Small intestine (tissue), 16 donors: ENCODE measurements at places on chromosomes 7 and 10. TPM values are rescaled to one million over a fixed set of nuclear protein-coding genes. Genes with fewer than 3 reads are reported as not detected.

DNA sequence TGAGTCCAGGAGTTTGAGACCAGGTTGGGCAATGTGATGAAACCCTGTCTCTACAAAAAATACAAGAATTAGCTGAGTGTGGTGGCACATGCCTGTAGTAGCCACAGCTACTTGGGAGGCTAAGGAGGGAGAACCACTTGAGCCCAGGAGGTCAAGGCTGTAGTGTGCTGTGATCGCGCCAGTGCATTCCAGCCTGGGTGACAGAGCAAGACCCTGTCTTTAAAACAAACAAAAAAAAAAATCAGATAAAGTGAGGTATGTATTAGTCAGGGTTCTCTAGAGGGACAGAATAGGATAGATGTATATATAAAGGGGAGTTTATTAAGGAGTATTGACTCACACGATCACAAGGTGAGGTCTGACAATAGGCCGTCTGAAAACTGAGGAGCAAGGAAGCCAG lies 101.5 kb upstream of the GPR26 start:
- no peak overlapping the region for H3K4me3 ChIP-seq
- H3K27me3 ChIP-seq, result no peaks in the 10 kb centered on the region
- no peaks in the 10 kb centered on the region for H3K36me3 ChIP-seq
- H3K27ac ChIP-seq, result no peak overlapping the region
- no peaks in the 10 kb centered on the region for H3K4me1 ChIP-seq
- no peak for DNase-seq

GRCh38 chr10:102982296-102982695 lies 64.2 kb downstream of the CNNM2 start:
- no peak overlapping the region for H3K27ac ChIP-seq
- DNase-seq, result no peak
- H3K4me3 ChIP-seq, result no peak overlapping the region
- H3K4me1 ChIP-seq, result peaks cover 4% of the 10 kb centered on the region

DNA sequence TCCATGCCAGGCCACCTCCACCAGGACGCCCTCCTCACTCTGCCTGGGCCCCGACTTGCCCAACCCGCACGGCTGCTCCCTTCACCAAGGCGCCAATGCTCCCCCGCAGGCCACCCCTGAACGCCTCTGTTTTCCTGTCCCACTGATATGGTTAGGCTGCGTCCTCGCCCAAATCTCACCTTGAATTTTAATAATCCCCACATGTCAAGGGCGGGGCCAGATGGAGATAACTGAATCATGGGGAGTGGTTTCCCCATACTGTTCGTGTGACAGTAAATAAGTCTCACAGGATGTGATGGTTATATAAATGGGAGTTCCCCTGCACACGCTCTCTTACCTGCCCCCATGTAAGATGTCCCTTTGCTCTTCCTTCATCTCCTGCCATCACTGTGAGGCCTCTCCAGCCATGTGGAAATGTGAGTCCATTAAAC lies 29.8 kb downstream of the RSU1 start:
- peaks cover 7% of the 10 kb centered on the region for H3K36me3 ChIP-seq
- no peak overlapping the region for H3K4me3 ChIP-seq

GRCh38 chr7:149854611-149855360 lies 16.6 kb downstream of the ZNF862 start:
- peak; percentile 74 for DNase-seq
- no peak overlapping the region for H3K4me3 ChIP-seq
- H3K4me1 ChIP-seq, result peaks cover 6% of the 10 kb centered on the region
- no peak overlapping the region for H3K27ac ChIP-seq

GRCh38 chr7:128264477-128264876 lies 23.4 kb downstream of the LEP start:
- no peak overlapping the region for H3K4me3 ChIP-seq
- no peaks in the 10 kb centered on the region for H3K36me3 ChIP-seq
- H3K27me3 ChIP-seq, result no peaks in the 10 kb centered on the region
- H3K4me1 ChIP-seq, result peaks cover 6% of the 10 kb centered on the region
- H3K27ac ChIP-seq, result no peak overlapping the region
- DNase-seq, result no peak

- H3K27ac ChIP-seq, result no peak overlapping the region
- H3K36me3 ChIP-seq, result no peaks in the 10 kb centered on the region
- DNase-seq, result no peak
- H3K27me3 ChIP-seq, result no peaks in the 10 kb centered on the region
Measured at GRCh38 chr10:70762441-70763175, 22.6 kb downstream of the TBATA start.

Gene CYP2C18
- polyA plus RNA-seq, result 17.1 TPM

Gene AGAP5
- polyA plus RNA-seq, result 5.4 TPM

Gene SMC3
- 21.1 TPM for polyA plus RNA-seq

Gene LRIT1
- not detected for polyA plus RNA-seq

Gene TMEM196
- 0.09 TPM for polyA plus RNA-seq

Gene CALN1
- 0.07 TPM for polyA plus RNA-seq

Gene SEMA3C
- polyA plus RNA-seq, result 12.3 TPM

Gene ACTR3C
- 8.0 TPM for polyA plus RNA-seq

Gene EBLN1
- not detected for polyA plus RNA-seq

Gene CELF2
- 1.8 TPM for polyA plus RNA-seq
